ENCODE measurements at places on chromosomes 7 and 10.

DNA sequence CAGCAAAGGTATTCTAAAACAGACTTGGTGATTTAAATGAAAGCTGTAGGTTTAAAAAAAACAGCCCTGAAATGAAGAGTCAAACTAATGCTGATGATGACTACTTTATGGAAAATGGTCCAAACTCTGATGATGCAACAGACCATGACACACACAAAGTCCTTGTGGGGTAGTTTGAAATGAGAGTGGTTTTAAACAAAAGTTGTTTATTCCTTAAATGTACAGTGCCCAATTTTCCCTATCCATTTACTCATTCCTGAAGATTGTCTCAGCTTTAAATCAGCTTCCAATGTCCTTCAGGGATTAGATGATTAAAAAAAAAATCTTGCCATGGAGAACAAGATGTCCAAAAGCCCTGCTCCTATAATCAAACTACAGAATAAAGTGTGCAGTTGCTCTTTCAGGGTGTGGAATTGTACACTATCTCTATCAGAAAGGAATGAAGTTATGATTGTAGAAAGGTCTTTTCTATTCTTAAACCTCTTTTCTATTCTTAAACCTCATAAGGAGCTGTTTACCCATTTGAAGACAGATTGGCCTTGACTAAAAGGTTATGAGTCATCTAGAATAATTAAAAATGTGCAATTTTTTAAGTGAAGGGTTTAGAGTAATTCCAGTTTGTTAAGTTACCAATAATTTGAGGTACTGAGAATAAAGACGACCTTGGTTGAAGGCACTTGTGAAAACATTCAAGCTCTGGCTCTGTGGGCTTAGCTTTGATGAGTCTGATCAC is 70.2 kb upstream of the ITGA8 start:
- DNase-seq = no peak

DNA sequence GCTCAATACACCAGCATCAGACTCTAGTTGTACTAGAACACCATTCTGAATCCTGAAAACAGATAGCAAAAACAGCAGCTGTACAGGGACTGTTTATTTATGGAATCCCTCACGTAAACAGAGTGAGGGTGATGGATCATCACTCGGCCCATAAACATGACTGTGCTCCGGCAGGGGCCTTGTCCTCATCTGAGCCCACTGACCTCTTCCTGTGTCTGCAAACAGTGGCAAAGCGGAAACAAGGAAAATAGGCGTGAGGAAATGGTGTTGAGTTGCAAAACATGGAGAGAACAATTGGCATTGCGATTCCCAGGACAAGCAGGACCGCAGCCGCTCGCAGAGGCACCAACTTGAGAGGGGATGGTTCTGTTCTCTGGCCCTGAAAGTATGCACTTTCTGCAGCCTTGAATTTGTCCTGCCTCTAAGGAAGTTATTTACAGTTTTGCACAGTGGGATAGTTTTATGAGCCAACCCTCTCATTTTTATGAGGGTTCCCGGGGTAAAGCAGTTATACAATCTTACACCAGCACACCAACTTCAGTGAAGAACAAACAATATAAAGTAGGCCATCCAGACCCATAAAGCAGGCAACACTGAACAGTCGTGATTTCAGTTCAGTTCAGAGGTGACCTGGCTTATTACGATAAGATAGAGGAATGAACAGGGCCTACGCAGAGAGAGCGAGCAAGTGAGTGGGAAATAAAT is 248.0 kb upstream of the FZD8 start:
- no peak for DNase-seq

DNA sequence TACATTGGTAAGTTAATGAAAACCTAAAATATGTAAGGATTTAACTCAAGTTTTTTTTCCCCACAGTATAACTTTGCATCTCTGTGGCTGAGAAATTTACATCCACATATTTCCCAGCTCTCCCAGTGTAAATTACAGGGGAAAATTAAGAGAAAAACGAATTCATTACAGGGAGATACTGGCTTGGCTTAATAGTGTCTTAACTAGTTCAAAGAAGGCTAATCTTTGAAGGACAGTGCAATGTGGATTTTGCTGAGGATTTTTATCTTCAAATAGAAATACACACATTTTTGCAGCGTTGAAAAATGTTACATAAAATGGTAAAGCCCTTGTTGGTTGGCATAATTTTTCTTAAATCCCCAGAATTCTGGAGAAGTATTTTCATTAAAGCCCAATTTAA is 1.5 kb downstream of the CBX3 start:
- no peak for DNase-seq

DNA sequence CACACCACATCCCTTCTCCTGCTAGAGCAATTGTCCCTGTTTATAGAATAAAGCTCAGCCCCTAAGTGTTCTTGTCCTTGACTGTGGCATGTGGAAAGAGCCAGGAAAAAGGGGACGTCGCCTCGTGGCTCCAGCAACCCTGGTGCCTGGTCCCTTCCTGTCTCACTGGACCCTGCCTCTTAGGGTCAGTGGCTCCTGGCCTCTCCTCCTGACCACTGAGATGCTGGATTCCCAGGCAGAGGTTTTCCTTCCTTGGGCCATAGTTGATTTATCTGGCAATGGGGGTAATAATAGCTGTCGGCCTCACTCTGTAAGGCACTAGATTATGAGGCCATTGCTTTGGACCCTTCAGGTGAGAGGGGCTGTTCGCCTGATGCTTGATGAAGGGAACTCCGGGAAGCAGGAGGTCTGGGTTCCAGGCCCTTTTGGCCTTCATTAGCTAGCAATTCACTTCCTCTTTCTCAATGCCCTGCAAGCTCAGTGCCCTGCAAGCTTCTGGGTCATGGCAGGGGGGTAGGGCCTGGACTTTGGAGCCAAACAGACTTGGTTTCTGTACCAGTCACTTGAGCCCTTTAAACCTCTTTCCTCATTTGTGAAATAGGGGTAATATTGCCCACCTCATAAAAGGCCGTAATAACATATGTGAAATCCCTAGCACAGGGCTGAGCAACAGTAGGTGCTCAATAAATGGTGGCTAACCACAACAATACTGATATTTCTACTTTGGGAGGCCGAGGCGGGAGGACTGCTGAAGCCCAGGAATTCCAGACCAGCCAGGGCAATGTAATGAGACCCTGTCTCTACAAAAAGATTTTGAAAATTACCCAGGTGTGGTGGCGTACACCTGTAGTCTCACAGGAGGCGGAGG is 1.1 kb downstream of the ASL start:
- no peak for DNase-seq

DNA sequence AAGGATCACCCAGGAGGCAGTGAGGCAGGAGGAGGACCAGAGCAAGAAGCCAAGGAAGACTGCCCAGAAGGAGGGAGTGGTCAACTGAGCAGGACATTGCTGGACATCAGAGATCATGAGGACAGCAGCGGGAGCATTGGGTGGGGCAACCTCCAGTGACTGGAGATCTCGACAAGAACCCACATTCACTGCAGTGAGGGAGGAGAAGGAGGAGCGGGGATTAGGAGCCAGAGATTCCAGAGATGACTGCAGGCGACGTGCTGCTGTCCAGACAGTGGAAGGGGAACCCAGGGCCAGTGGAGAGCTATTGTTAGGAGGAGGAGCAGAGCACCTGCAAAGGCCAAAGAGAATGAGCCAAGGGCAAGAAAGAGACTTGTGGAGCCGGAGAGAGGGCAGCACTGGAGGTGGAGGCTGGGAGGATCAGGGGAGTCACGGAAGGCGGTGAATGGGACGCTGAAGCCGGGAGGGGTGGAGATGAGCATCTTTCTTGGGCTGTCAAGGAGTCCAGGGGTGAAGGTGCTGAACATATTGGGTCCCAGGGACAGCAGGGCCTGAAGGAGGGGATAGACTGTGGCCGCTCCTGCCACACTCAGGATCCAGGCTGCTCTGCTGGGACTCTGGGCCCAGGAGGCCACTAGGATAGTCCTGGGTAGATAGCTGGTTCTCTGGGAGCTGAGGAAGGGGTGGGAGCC is 140.1 kb upstream of the UNC5B start:
- DNase-seq = no peak

GRCh38 chr7:41107938-41108448 is 594.9 kb downstream of the INHBA start:
- DNase-seq = no peak

- no peak for DNase-seq
Measured at GRCh38 chr10:95475827-95476468, 85.2 kb downstream of the SORBS1 start.

- no peak for DNase-seq
Measured at GRCh38 chr7:50852901-50853300, 70.2 kb upstream of the GRB10 start.

GRCh38 chr10:29830531-29831512 is 196.1 kb upstream of the SVIL start:
- no peak for DNase-seq

DNA sequence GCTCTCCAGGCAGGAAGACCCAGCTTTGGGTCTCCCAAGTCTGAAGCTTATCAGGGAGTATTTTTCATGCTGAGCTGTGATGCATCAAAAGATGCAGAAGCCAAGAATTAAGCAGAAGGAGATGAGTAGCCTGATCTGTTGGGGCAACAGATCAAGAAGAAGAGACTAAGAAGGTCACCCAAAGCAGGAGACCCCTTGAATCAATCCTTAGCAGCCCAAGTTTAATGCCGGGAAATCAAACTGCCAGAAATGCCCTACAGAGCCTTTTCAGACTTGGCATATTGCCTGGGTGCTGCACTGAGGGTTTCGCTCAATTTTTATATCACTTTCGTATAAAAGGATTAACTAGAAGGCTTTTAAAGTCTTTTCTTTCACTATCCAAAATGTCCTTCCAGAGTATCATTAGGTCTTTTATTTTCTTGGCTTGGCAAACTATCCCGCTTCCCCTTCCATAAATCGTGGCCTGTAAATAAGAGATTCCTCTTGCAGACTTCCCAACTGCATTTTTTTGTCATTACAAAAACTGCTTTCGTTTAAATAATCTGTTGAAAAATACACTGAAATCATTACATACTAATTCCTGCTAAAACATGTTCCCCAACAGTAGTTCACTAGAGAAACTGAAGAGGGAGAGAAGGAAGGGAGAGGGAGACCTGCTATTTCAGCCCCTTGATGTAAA is 49.0 kb upstream of the STK17A start:
- no peak for DNase-seq

GRCh38 chr7:42590771-42591310 is 321.0 kb downstream of the C7orf25 start:
- DNase-seq = no peak

DNA sequence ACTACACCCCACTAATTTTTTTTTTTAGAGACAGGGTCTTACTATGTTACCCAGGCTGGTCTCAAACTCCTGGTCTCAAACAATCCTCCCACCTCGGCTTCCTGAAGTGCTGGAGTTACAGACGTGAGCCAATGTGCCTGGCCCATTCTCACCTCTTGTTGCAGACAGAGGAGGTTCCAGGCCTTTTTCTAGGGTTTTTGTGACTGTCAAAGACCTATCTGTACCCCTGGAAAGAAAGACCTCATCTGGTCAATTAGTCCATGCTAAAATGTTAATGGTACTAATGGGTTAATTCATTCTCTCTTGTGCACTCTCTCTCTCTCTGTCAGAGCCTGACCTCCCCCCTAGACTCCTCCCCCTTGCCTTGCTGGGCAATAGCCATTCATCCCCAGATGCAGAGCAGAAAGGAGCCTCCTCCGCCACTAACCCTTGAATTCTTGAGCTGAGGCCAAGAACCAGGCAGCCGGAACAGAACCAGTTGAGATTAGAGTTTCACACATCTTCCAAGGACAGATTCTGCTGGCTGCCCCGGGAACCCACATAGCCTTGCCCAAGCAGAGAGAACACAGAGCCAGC is 209.7 kb downstream of the SKIDA1 start:
- DNase-seq = no peak

DNA sequence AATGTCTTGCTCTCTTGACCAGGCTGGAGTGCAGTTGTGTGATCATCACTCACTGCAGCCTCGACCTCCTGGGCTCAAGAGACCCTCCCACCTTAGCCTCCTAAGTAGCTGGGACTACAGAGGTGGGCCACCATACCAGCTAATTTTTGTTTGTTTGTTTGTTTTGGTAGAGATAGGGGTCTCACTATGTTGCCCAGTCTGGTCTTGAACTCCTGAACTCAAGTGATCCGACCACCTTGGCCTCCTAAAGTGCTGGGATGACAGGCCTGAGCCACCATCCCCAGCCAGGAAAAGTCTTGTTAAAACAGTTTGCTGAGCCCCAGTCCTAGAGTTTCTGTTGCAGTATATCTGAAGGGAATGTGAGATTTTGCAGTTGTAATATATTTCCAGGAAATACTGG is 83.9 kb downstream of the SKIDA1 start:
- no peak for DNase-seq

- DNase-seq = no peak
Measured at GRCh38 chr7:93838966-93839365, 51.6 kb downstream of the TFPI2 start.

DNA sequence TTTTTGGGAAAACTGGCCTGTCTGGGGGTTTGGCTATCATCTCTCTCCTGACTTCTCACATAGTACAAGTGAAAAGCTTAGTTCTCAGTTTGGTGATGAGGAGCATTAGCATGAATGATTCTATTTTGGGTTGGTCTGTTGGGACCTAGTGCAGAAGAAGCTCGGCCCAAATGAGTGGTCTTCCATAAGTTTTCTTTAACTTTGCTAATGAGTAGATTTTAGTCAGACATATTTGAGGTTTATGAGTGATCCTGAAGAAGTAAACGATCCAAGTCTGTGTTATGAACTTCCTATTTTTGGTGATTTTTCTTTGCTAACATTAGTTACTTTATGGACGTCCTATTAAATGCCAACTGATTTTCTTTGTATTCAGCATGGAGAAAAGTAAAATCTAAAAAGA is 51.7 kb upstream of the CALD1 start:
- DNase-seq = no peak

GRCh38 chr7:129670656-129671055 is 59.1 kb downstream of the NRF1 start:
- DNase-seq = no peak

- DNase-seq = no peak
Measured at GRCh38 chr7:121517591-121517990, 121.5 kb upstream of the FAM3C start.

- DNase-seq = no peak
Measured at GRCh38 chr10:109173121-109173520, 750.2 kb downstream of the XPNPEP1 start.

DNA sequence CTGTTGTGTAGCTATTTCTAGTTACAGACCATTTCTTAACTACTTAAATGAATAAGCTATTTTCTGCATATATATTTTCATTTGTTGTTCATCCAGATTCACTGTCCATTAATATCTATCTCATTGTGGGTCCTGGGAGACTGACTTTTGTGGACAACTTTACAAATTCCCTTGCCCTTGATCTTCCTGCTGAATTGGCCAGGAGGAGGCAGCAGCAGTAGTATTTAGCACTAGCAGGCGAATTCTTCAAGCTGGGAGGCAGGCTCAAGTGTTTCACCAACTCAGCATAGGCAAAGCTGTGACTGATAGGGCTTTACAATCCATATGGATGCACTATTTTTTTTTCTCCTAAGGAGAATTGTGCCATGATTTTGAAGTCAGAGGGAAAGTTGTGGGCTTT is 461.0 kb upstream of the NRG3 start:
- no peak for DNase-seq
